ACHN (cell line): ENCODE measurements at places on chromosomes 5 and 9.

DNA sequence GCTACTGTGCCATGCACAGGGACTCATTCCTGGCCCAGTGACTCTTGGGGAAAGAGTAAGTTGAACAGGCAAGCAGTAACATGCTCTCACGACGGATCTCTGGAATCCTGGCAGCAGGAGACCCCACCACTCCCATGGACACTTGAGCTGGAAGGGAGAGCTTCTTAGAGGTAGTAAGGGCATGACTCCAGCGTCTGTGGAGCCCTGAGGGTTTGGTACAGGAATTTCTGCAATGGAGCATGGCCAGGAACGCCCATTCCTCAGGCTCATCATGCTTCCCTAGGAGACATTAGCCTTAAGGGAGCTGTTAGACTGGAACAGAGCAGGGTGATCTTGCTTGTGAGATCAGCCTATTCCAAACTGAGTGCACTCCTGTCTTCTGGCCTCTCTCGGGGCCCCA lies 212.9 kb downstream of the MAT2B start:
- DNase-seq, result no peak

GRCh38 chr9:90330231-90330630 lies 312.4 kb downstream of the DIRAS2 start:
- DNase-seq, result no peak

DNA sequence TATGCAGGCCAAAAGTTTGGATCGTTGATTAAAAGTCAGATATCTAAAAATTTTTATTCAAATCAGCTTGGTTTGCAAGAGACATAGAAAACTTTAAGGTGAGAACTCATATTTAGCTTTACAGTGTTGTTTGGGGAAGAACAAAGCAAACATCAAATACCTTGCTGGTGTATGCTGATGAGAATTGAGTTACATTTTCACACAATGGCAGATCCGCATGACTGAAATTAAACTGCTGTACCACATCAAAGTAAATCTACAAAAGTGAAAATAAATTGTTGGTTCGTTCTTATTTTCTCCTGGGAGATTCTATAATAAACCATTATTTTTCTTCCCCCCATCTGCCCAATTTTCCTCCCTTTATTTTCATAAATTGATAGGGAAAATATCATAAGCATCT lies 198.2 kb upstream of the PCSK5 start:
- no peak for DNase-seq

DNA sequence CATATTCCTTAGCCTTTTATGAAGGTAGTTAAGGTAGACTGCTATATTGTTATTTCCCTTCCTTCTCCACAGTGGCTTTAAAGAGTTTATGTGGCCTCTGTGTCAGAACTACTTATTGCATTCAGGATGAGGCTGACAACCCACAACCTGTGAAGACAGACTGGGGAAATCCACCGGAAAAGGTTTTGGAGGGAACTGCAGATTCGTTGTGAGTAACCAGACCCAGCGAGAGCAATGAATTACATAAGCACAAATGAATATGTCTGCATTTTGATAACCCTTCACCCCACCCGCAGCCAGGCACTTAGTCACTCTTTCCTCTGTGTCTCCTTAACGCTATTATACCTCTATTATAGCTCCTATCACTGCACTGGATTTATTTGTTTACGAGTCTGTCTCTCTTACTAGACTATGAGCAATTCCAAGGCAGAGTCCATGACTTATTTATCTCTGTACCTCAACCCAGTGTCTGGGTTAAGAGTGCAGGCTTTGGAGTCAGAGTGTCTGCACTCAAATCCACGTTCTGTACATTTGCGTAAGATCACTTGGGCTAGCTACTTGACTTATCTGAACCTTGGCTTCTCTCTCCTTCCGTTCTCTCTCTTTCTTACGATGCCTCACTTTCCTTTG lies 19.2 kb downstream of the KCTD16 start:
- peak; percentile 4 for DNase-seq

DNA sequence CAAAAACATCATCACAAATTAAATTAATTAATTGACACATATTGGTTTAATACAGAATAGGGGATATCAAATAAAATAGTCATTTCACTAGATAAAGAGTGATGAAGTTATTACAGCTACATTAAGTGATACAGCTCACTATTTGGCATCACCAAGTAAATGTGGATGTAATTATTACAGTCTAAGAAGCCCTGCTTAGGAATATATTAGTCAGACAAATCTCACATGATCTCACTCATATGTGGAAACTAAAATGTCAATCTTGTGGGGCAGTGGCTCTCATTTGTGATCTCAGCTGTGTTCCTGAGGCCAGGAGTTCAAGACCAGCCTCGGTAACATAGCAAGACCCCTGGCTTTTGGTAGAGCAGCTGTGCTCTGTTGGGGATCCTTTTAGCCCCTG lies 233.4 kb upstream of the RGMB start:
- no peak for DNase-seq

- no peak for DNase-seq
Observed at GRCh38 chr9:117644932-117645636, 59.1 kb upstream of the TLR4 start.

- no peak for DNase-seq
Observed at GRCh38 chr9:133161547-133161950, 2.2 kb downstream of the GBGT1 start.

DNA sequence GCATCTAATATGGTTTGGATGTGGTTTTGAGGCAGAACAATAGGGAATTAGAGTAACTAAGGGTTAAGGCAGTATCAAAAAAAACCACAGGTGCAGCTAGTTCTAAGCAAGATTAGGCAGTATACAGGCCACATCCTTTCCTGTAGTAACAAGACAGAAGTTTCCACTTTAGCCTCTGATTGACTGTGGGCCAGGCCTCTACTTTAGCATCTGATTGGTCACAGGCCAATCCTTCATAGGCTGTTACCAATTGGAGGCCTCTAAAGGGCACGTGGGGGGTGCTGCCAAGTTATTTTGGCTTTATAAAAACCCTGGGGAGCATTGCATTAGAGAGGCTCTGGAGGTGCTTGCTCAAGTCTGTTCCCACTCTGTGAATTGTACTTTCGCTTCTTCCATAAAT lies 144.1 kb upstream of the ST8SIA4 start:
- DNase-seq, result no peak

DNA sequence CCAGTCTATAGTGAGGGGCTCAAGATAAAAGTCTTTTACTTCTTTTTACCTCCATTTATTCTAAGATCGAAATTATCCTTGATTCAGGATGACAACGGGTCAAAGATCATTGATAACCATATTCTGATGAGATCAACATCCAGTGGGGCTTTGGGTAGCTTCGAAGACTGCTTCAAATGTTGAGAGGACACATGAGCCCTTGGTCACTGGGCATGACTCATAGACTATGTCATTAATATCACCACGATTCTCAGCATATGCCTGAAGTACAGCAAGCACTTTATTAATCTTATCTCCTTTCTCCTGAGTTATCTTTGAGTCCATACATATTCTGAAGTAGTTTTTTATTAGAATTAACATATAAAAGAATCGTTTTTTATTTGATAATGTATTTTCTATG lies 117.1 kb upstream of the DAB2 start:
- DNase-seq, result no peak

- DNase-seq, result peak; percentile 53
Observed at GRCh38 chr5:173618927-173619519, 2.6 kb upstream of the BOD1 start.

- DNase-seq, result no peak
Observed at GRCh38 chr5:97224112-97224750, 41.2 kb upstream of the RIOK2 start.

DNA sequence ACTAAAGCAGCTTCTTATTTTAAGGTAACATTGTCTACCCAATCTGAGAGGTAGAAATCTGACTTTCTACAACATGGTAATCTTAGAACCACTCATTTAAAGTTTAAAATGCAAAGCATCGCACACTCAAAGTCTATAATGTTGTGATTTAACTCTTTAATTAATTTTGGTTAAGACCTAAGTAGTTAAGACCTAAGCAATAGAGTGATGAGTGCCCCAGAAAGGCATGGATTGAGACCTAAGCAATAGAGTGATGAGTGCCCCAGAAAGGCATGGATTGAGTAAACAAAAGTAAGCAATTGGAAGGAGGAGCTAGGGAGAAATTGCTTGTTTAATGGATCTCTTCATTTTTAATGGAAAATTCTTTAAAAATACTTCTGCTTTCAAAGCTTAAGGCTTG lies 86.8 kb downstream of the NLN start:
- DNase-seq, result no peak

GRCh38 chr5:17405976-17406375 lies 92.1 kb upstream of the TAF11L2 start:
- DNase-seq, result no peak

GRCh38 chr9:37423508-37423907 lies 1.0 kb downstream of the GRHPR start:
- DNase-seq, result no peak

DNA sequence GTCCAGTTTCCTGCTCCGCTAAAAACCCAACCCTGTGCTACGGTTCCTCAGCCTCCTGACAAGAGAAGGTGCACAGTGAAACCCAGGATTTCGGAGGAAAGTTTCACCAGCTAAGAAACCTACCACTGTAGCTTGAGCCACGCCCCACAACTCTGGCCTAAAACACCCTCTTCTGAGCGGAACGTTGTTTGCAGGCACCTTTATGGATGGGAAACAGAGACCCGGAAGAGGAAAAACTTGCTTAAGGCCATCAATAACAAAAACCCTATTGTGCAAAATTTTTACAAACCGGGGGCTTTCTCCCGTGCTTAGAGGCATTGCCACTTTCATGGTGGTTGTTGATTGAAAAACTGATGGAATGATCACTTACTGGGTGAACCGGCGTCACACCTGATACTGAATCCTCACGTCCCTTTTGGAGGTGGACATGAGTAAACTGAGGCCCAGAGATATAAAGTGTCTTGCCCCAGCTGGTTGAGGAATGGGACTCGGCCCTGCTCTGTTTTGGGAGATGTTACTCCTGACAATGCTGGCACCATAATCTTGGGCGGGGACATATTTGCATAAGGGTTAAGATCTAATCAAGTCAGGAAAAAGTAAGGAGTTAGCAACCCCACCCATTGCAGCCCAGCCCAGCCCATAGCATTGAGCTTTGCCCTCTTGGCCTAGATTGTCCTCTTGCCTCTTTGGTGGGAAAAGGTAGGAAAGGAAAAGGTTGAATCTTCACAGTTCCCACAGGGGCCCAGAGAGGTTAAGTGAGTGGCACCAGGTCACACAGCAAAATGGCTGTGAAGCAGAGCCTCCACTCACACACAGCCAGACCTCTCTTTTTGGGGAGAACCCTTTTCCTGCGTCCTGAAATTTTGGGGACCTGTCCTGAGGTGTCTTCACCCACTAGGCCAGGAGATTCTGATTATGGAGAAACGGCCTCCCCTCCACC lies 23.2 kb upstream of the PTGS1 start:
- peak; percentile 36 for DNase-seq

GRCh38 chr5:116673453-116673852 lies 98.8 kb upstream of the SEMA6A start:
- DNase-seq, result no peak

GRCh38 chr5:120466341-120467006 lies 2.4 kb downstream of the PRR16 start:
- DNase-seq, result no peak

DNA sequence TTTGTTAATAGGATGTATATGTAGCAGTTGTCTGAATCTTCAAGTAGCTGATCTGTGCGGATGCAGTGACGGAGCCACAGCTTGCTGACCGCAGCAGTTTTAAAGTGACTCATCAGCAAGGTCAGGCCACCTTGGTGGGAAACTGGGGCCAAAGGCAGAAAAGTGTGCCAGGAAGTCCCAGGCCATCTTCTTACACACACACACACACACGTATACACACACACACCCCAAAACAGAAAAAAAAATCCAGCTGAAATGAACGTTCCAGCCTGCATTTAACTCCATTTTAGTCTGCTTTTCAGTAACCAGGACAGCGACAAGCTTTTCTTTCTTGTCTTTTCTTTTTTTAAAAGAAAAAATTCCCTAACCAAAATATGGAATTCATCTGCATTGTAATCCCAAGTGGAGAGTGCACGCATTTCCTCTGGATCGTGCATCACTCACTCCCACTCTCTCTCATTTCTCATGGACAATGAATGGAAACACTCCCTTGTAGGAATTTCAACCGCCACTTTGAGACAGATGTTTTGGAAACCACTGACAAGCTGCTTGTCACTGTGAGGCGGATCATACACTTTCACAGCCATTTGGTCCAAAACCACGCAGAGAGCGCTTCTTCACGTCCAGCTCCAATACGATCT lies 103.9 kb downstream of the LHFPL2 start:
- no peak for DNase-seq

- no peak for DNase-seq
Observed at GRCh38 chr9:113709721-113710120, 166.4 kb upstream of the ZNF618 start.

DNA sequence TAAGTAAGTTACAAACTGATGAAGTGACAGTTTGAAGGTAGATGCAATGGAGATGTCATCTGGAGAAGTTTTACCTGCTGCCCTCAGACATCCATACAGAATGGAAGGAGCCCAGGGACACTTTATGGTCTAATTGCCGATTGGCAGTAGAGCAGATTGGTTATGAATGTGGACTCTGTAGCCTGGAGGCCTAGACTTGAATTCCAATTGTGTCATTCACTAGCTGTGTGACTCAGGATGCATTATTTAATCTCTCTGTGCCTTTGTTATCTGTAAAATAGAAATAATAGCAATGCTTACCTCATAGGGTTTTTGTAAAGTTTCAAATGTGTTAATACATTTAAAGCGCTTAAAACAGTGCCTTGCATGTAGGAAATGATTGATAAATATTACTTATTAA lies 5.2 kb upstream of the TCERG1 start:
- DNase-seq, result no peak

- peak; percentile 62 for DNase-seq
Observed at GRCh38 chr9:120925535-120926396, 830 bp downstream of the TRAF1 start.

DNA sequence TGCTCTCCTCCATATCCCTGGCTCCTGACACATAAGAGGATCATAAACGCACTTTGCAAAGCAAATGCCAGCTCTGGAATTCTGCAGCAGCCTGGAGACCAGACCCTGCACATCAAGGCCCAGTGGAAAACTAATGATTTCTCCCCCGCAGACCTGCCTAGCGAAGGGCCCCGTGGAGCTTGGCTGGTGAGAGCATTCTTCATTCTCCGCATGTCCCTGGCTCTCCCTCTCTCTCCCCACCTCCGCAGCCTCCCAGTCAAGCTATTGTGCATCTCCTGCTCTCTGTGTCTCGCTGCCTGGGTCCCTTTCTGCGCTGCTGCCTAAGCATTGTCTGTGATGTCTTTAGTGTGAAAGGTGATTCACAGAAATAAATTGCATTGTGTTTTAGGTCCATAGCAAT lies 46.7 kb downstream of the GRIA1 start:
- DNase-seq, result no peak

GRCh38 chr9:76655971-76656370 lies 108.3 kb upstream of the PCA3 start:
- no peak for DNase-seq

DNA sequence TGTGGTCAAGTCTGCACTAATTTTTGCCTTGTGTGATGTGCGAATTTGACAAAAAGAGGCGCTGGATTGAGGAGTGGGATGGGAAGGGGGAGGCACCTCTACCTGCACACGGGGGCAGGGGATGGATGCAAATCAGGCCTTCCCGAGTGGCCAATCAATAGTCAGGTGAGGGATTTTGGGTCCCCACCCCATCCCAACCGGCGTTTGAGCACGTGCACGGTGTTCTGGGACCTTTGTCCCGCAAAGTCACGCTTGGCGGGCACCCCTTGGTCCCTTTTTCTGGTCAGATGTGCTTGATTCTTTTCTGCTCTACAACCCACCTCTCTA lies 685 bp upstream of the ADAMTS19 start:
- DNase-seq, result no peak
